Glutamatergic neuron (in vitro differentiated cells): ENCODE measurements at places on chromosomes 6 and 20. TPM values are rescaled to one million over a fixed set of nuclear protein-coding genes. Genes with fewer than 3 reads are reported as not detected.

RNF182 gene
- 1.8 TPM for total RNA-seq

KLC4 gene
- 62.3 TPM for total RNA-seq

PRL gene
- total RNA-seq = not detected

PNLDC1 gene
- total RNA-seq = not detected

BPI gene
- total RNA-seq = not detected

SOX12 gene
- total RNA-seq = 67.0 TPM

TNFAIP3 gene
- total RNA-seq = 2.2 TPM

GSS gene
- 28.2 TPM for total RNA-seq

NKX2-4 gene
- not detected for total RNA-seq

MYLK2 gene
- total RNA-seq = 0.69 TPM

GRCh38 chr6:110769923-110770322 lies 45.3 kb downstream of the CDK19 start:
- DNase-seq = no peak
- no peak overlapping the region for H3K27ac ChIP-seq

DNA sequence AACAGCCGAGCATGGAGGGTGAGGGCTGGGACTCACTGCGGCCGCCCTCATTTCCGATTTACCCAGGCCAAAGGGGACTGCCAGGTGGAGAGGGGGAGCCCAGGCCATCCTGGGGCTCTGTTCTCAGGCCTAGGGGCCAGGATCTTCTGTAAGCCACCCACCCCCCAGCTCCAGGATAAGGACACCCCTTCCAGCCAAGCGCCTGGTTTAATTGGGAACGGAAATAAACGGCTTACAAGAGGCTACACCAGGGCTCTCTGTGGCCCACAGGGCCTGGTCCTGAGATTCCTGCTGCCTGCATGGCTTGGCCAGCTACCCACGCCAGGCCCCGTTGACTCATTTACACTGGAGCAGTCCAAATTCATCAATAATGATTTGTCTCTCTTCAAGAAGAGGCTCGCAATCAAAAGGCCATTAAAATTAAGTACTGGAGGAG lies 68.1 kb upstream of the TOP1 start:
- no peaks in the 10 kb centered on the region for H3K4me1 ChIP-seq
- H3K36me3 ChIP-seq = no peaks in the 10 kb centered on the region
- DNase-seq = no peak
- no peaks in the 10 kb centered on the region for H3K27me3 ChIP-seq

- no peak overlapping the region for H3K4me3 ChIP-seq
- H3K36me3 ChIP-seq = peaks cover 9% of the 10 kb centered on the region
- H3K27me3 ChIP-seq = no peaks in the 10 kb centered on the region
- no peaks in the 10 kb centered on the region for H3K4me1 ChIP-seq
Measured at GRCh38 chr6:142714951-142715785, 229.8 kb downstream of the HIVEP2 start.

GRCh38 chr20:51769976-51770615 lies 1.9 kb upstream of the ATP9A start:
- H3K36me3 ChIP-seq = no peaks in the 10 kb centered on the region
- no peak for DNase-seq
- peaks cover 4% of the 10 kb centered on the region for H3K4me1 ChIP-seq
- peak overlapping the region; percentile 17 for H3K27ac ChIP-seq
- peaks cover 8% of the 10 kb centered on the region for H3K27me3 ChIP-seq

DNA sequence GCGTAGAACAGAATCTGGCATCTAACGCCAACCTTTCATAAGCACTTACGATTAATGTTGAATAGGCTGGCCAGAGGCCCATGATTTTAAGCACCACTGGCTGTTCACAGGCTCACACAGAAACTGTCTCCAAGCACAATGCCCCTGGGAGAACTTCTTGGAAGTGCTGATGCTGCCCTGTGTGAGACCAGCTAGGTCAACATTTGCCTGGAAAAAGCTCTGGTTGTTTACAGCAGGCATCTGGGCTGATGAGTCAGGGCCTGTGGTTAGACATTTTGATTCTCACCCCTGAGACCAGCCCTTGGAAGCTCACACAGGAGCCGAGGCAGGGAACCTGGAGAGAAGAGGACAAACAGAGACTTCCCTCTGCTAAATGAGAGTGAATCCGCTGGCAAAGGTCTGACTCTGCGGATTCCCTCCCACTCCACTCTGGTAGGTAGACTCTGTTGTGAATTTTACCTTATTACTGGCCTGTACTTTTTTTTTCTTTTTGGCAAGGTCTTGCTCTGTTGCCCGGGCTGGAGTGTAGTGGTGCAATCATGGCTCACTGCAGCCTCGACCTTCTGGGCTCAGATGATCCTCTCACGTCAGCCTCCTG lies 6.8 kb upstream of the SULF2 start:
- no peaks in the 10 kb centered on the region for H3K36me3 ChIP-seq
- DNase-seq = no peak
- H3K27me3 ChIP-seq = peaks cover 8% of the 10 kb centered on the region
- no peak overlapping the region for H3K27ac ChIP-seq
- H3K4me1 ChIP-seq = peaks cover 32% of the 10 kb centered on the region
- H3K4me3 ChIP-seq = no peak overlapping the region

GRCh38 chr20:17910828-17911294 lies 57.7 kb downstream of the SNX5 start:
- H3K27me3 ChIP-seq = peaks cover 2% of the 10 kb centered on the region
- no peak overlapping the region for H3K27ac ChIP-seq

DNA sequence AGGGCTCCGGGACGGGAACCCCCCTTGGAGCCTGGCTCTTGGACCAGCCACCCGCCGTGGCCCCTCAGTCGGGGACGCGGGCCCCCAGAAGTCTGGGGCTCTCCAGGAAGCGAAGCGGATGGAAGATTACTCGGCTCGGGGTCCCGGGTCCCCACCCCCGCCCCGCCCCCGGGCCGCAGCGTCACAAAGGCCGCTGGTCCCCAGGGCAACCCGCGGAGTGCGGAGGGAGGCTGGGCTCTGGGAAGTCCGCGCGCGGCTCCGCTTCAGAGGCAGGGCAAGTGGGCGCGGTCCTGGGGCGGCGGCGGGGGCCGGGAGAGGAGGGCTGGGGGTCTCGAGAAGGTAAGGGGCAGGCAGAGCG lies at the start of gene FNDC11:
FNDC11 (plus strand) TSS at position 227 of the 358 bp plus-strand sequence. CDS start 1,505 bp downstream, outside the sequence.
- peaks cover 2% of the 10 kb centered on the region for H3K4me1 ChIP-seq
- H3K36me3 ChIP-seq = no peaks in the 10 kb centered on the region
- peak within 1 kb of the TSS; percentile 70 for H3K4me3 ChIP-seq
- H3K27ac ChIP-seq = no peak within 1 kb of the TSS
- DNase-seq = peak; percentile 80

- no peaks in the 10 kb centered on the region for H3K36me3 ChIP-seq
- no peak overlapping the region for H3K27ac ChIP-seq
- H3K27me3 ChIP-seq = no peaks in the 10 kb centered on the region
- no peak for DNase-seq
- no peak overlapping the region for H3K4me3 ChIP-seq
Measured at GRCh38 chr6:54431466-54431865, 123.2 kb downstream of the TINAG start.

DNA sequence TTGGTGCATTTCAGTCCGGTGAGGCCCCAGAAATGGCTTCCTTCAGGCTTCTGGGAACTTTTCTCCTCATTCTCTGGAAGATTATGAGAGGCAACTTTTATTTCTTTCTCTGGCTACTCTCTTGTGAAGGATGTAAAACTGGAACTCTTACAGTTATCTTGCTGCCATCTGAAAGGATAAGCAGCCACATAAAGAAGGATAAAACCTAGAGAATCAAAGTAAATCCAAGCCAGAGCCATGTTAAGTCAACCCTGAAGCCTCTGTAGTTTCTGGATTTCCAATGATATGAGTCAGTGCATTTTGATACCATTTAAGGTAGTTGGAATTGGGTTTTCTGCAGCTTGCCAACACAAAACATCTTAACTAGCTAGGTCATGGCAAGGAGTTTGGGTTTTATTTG lies 123.6 kb downstream of the MEI4 start:
- no peaks in the 10 kb centered on the region for H3K36me3 ChIP-seq
- H3K27ac ChIP-seq = no peak overlapping the region
- H3K4me3 ChIP-seq = no peak overlapping the region
- H3K4me1 ChIP-seq = no peaks in the 10 kb centered on the region
- no peak for DNase-seq
- no peaks in the 10 kb centered on the region for H3K27me3 ChIP-seq

DNA sequence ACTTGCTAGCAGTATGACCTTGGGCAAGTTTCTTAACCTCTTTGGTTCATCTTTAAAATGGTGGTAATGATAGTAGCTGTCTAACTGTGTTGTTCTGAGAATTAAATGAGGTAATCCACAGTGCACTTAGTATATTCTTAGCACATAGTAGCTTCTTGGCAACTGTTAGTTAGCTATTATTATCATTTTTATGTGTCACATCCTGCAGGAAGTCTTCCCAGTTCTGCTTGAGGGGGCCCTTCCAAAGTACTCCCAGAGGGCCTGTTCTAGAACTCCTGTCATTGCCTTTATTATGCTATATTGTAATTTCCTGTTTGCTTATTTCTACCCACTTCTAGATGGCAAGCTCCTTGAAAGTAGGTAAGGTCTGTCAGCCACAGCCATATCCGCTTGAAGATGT lies 30.6 kb downstream of the ANKS1A start:
- no peak for DNase-seq
- peaks cover 8% of the 10 kb centered on the region for H3K4me1 ChIP-seq
- no peak overlapping the region for H3K4me3 ChIP-seq
- no peak overlapping the region for H3K27ac ChIP-seq
- H3K27me3 ChIP-seq = peaks cover 6% of the 10 kb centered on the region
- H3K36me3 ChIP-seq = no peaks in the 10 kb centered on the region

GRCh38 chr20:45037635-45038034 lies 63.3 kb downstream of the KCNS1 start:
- no peak for DNase-seq
- H3K36me3 ChIP-seq = no peaks in the 10 kb centered on the region
- no peak overlapping the region for H3K27ac ChIP-seq
- no peak overlapping the region for H3K4me3 ChIP-seq
- H3K27me3 ChIP-seq = no peaks in the 10 kb centered on the region

GRCh38 chr6:46491628-46492547 lies 639 bp upstream of the RCAN2 start:
- H3K36me3 ChIP-seq = no peaks in the 10 kb centered on the region
- H3K27ac ChIP-seq = no peak overlapping the region
- peaks cover 8% of the 10 kb centered on the region for H3K27me3 ChIP-seq
- DNase-seq = peak; percentile 69
- H3K4me3 ChIP-seq = peak overlapping the region; percentile 70
- H3K4me1 ChIP-seq = peaks cover 8% of the 10 kb centered on the region

GRCh38 chr20:37095108-37095598 lies 644 bp downstream of the RBL1 start:
- H3K4me3 ChIP-seq = peak overlapping the region; percentile 88
- H3K27me3 ChIP-seq = no peaks in the 10 kb centered on the region
- no peak for DNase-seq
- H3K27ac ChIP-seq = peak overlapping the region; percentile 21
- no peaks in the 10 kb centered on the region for H3K36me3 ChIP-seq
- peaks cover 1% of the 10 kb centered on the region for H3K4me1 ChIP-seq

DNA sequence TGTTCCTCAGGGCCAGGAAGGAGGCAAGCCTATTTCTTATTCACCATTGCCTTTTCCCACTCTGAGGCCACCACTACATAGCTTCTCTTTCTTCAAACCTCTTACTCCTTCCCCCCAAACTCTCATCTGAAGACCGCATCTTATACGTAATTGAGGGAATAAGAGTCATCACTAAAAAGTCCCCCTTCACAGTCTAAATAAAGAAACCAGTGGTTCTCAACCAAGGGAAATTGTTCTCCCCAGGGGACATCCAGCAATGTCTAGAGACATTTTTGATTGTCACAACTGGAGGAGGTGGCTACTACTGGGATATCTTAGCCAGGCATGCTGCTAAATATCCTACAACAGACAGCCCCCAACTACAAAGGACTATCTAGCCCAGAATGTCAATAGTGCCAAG lies 327.6 kb upstream of the CNR1 start:
- no peak overlapping the region for H3K4me3 ChIP-seq

DNA sequence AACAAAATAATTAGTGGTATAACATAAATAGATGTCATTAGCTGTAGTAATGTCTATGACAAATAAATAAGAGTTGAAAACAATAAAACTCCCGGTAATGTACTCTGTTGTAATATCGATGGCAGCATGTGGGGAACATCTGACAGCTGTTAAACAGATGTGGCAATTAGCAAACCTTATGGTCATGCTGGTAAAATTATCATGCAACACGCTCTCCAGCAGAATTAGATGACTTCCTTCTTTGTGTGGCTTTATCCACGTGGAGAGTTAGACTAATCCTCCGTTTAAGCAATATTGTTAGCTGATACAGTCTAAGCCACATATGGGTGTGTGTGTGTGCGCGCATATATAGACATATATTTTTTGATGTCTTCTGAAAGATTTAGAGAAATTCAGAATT lies 77.7 kb upstream of the ZFP64 start:
- H3K4me3 ChIP-seq = peak overlapping the region; percentile 67
- H3K36me3 ChIP-seq = no peaks in the 10 kb centered on the region
- peaks cover 7% of the 10 kb centered on the region for H3K27me3 ChIP-seq
- H3K27ac ChIP-seq = peak overlapping the region; percentile 98

- DNase-seq = no peak
- no peaks in the 10 kb centered on the region for H3K27me3 ChIP-seq
- no peak overlapping the region for H3K27ac ChIP-seq
- no peaks in the 10 kb centered on the region for H3K36me3 ChIP-seq
Measured at GRCh38 chr6:85163156-85164080, 286.5 kb upstream of the NT5E start.

- DNase-seq = no peak
- no peaks in the 10 kb centered on the region for H3K36me3 ChIP-seq
- H3K27me3 ChIP-seq = no peaks in the 10 kb centered on the region
- no peak overlapping the region for H3K27ac ChIP-seq
- H3K4me3 ChIP-seq = no peak overlapping the region
Measured at GRCh38 chr6:123352279-123352678, 284.5 kb downstream of the TRDN start.

- peaks cover 5% of the 10 kb centered on the region for H3K36me3 ChIP-seq
- H3K4me3 ChIP-seq = no peak overlapping the region
- H3K27ac ChIP-seq = no peak overlapping the region
- DNase-seq = no peak
- H3K27me3 ChIP-seq = no peaks in the 10 kb centered on the region
- H3K4me1 ChIP-seq = no peaks in the 10 kb centered on the region
Measured at GRCh38 chr6:47715782-47716181, 17.4 kb downstream of the ADGRF4 start.

DNA sequence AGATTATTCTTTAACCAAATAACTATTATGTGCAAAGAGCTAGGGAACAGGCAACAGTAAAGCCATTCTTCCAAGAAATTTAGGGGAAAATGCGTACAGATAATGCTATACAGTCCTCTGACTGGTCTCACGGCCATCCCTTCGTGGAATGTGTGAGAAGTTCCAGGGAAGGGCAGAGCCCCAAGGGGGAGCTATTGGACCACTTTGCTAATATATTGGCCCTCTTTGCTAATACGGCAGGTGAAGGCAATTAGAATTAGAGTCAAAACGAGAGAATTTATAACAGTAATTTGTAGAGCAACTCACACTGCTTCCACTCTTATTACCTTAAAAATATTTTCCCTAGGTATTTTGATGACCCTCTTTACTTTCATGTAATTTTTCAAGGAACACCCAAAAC lies 140.4 kb downstream of the IMPG1 start:
- peaks cover 3% of the 10 kb centered on the region for H3K27me3 ChIP-seq
- H3K4me3 ChIP-seq = no peak overlapping the region
- H3K27ac ChIP-seq = no peak overlapping the region
- H3K36me3 ChIP-seq = no peaks in the 10 kb centered on the region
- H3K4me1 ChIP-seq = peaks cover 18% of the 10 kb centered on the region
- peak; percentile 71 for DNase-seq
